Suprapubic skin (tissue), 4 donors: ENCODE measurements at places on chromosomes 11 and 22.

- no peak for DNase-seq
Observed at GRCh38 chr22:36864454-36865215, 3.8 kb downstream of the NCF4 start.

- DNase-seq, result no peak
Observed at GRCh38 chr11:124946735-124947141, 7.3 kb upstream of the CCDC15 start.

- DNase-seq, result no peak
Observed at GRCh38 chr11:73838443-73839122, 38.1 kb downstream of the COA4 start.

DNA sequence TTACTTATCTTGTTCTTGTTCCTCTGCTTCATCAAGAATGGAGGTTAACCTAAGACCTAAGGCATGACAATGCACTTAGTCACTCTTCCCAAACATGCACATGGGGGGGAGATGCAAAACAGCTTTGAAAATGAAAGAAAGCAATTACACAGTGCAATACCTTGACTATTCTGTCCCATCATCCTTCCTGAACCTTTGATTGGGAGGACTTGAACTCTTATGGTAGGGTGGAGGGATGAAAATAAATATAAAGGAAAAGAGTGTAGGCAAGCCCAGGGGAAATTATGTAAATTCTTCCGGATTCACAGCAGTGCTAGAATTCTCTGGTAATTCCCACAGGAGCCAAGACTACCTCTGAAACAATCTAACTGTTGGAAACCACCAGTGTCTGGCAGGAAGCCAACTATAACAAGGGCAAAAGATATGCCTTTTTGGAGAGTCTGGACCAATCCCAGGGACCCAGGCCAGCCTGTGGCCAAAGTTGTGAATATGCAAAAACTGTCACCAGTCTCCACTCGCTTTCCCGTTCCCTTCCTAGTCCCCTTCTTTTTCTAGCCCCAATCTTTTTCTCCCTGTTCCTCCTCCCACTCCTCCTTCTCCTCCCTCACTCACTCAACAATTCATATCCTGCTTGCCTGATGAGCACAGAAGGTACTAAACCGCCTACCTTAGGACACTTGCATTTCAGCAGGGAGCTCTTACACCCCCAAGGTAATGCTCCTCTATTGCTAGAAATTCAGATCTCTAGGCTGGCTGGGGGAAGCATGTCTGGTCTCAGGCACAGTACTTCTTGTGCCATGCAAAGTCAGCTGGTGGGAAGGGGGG lies 2.5 kb upstream of the RCN1 start:
- no peak for DNase-seq

DNA sequence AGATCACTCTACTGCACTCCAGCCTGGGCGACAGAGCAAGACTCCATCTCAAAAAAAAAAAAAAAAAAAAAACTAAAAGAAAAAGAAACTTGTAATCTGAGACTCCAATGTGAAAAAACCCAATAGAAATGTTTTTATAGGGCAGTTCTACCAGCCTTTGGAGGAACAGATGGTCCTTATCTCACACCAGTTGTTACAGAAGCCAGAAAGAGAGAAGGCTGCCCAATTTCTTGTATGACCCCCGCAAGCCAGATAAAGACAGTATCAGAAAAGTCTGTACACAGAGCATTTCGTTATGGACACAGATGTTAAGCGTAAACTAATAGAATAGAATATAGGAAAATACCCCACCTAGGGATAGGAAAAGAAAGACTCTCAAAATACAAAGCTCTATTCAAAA lies 11.3 kb upstream of the TSGA10IP start:
- no peak for DNase-seq

DNA sequence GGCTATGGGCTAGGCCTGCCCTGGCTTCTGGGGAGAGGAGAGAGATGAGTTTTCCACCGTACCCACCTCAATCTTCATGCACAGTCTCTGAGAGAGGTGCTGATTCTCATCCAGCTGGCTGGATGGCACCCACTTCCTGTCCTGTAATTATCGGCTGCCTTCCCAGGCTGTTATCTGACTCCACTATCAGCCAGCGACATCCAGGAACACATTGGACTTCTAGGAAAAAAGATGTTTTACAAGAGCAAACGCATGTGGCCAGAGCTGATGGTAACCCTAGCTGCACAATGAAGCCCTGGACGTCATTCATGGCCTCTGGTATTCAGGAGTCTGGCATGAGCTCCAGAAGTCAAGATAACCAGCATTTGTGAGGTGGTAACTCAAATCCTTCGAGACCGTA lies 137.4 kb downstream of the EHF start:
- DNase-seq, result no peak

DNA sequence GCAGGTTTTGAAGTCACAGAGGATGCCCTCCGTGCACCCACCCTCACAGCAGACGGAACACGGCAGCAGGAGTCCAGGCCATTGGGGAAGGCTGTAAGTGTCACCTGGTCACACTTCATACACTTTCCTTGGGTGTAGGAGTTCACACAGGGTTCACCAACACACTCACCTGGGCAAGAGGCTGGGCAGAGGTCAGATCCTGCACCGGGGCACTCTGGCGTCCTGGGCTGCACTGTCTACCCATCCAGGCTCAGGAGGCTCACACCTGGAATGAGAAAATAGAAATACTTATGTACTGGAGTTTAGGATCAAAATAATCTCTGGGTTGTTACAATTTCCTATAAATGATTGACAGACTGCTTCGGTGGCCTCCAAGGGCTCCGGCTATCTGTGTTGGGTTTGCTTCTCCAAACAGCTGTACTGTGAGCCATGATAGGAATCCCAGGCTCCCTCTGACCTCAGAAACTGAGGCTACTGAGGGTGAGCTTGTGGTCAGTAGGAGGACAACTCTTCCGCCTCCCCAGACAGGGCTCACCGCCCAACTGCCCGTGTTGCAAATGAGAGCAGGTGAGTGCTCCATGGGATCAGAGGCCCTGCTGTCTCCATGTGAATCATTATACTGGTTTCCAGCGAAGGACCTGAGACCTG lies 20.1 kb upstream of the CARS1 start:
- no peak for DNase-seq

- DNase-seq, result no peak
Observed at GRCh38 chr11:30821438-30821965, 235.3 kb upstream of the MPPED2 start.

DNA sequence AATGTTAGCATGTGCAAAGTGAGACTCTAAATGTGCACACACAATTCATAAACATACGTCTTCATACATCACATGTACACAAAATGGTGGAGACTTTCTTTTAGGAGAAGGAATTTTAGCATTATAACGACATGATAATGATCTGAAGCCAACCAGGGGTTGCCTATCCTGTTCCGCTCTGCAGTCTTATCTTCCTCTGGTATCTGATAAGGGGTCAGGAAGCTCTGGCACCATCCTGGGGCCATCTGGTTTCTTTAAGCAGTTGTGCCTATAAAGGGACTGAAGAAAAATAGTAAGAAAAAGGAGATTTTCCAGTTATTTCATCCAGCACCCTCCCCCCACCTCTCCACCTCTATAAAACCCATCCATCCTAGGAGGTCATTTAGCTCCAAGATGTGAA lies 5.8 kb upstream of the NUP50 start:
- no peak for DNase-seq

DNA sequence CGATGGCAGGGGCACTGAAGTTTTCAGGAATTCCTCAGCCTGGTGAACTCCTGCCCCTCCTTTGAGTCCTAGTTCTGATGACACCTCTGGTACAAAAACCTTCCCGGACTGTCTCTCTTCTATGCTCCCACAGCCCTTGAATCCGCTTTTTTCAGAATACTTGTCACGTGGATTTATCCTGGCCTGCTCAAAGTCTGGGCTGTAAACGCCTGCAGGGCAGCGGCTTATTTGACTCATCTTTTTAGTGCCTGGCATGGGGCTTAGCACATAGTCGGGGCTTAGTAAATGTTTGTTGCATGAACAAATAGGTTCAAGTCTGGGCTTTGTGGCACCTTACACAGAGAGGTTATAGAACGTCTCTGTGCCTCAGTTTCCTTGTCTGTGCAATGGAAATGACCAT lies 13.4 kb upstream of the KCNJ11 start:
- no peak for DNase-seq

DNA sequence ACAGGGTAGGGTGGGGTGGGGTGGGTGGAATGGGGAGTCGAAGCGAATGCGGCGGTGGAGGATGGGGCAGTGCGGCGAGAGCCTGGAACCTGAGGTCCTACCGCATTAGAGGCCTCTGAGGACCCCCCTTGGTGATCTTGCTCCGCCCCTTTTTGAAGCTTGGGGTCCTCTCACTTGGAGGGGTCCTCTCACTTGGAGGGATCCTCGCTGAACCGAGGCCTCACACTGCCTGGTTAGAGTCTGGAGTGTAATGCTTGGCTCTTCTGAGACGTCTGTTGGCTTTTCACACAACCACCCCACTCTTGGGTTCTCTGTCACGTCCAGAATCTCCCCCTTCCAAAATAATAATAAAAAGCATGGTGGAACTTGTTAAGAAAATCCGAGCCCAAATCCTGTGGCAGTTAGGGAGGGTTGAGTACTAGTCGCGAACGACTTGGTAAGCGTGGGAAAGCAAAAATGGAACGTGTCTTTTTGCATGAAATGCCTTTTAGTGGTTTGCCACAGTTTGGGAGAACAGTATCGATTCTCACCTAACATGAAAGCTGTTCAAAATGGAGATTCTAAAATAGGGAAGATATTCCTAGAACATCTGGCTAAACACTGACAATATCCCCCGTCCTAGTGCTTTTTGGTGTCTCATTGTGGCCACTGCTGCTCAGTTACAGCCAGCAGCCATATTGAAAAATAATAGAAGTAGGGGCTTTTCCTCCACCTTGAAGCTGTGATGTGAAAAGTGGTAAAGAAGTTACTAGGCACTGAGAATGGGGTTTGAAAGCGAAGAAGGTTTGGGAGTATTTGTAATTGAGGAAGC lies 822 bp downstream of the RBX1 start:
- no peak for DNase-seq

DNA sequence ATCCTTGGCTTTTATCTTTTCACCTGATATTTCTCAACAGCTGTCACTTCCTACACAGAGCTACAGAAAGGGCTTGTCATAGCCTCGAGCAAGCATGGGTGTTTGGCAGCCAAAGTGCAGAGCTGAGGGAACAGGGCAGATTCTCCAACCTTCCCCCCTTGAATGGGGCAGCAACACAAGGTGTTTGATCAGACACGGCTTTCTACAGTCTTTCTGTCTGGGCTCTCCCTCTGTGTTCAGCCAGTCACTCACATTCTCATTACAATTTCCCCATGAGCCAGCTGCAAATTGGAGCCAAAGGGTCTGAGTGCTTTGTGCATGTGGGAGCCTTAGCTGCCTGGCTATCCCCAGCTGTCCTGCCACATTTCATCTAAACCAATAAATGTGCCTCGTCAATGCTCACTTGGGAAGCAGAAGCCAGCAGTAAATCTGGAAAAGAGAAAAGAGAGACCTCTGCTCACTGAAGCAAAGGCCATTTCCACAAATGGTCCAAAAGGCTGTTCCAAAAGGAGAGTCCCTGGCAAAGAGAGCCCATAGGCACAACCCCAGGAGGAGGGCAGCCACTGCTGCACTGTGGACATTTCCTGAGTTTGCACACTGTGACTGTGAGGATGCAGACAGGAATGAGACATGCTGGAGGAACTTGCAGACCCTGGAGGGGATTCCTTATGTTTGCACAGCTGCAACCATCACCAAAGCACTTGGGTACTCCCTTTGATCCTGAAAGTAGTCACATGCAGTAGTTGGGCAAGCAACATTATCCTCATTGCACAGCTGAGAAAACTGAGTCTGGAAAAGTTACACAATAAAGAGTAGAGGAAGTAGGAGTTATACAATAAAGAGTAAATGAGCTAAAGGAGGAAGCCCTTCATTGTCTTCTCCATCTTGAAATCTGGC lies 186.8 kb downstream of the FAM181B start:
- no peak for DNase-seq

DNA sequence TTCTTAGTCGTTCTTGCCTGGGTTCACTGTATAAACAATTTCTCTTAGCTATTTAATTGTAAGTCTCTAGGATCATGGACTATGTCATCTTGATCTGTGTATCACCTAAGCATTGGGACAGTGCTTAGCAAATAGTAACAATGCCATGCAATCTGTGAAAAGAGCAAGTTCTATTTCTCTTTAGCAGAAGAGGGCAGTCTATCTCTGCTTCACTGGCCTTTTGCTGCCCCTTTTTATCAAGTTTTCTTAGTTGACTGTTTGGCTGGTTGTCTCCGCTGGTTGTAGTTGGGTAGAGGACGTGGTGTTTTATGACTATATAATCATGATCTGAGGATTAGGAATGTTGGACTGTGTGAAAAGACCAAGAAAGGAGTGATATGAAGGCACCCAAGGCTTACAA lies 315.0 kb downstream of the JRKL start:
- no peak for DNase-seq

- peak; percentile 86 for DNase-seq
Observed at GRCh38 chr11:58573451-58574104, 2.1 kb downstream of the LPXN start.

- no peak for DNase-seq
Observed at GRCh38 chr11:6012035-6012668, 5.4 kb upstream of the OR56A4 start.

GRCh38 chr11:67482275-67482826 lies 475 bp upstream of the AIP start:
- DNase-seq, result no peak

DNA sequence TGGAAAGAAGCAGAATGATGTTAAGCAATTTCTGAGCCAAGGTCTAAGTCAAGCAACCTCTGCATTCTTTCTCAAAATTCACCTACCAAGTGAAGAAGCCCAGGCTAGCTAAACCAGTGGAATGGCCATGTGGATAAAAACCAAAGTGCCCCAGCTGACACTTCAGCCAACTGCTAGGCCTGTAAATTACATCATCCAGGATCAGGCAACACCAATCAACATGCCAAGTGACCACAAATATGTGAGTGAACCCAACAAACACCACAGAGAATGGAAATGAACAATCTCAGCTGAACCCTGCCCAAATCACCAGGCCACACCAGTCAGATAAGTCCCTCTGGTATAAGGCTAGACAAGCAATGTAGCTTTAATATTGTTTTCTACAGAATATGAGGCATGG lies 25.1 kb upstream of the FJX1 start:
- no peak for DNase-seq

GRCh38 chr11:119878990-119879389 lies 150.0 kb upstream of the NECTIN1 start:
- no peak for DNase-seq

GRCh38 chr22:19995611-19996339 lies 20.8 kb downstream of the ARVCF start:
- DNase-seq, result no peak

DNA sequence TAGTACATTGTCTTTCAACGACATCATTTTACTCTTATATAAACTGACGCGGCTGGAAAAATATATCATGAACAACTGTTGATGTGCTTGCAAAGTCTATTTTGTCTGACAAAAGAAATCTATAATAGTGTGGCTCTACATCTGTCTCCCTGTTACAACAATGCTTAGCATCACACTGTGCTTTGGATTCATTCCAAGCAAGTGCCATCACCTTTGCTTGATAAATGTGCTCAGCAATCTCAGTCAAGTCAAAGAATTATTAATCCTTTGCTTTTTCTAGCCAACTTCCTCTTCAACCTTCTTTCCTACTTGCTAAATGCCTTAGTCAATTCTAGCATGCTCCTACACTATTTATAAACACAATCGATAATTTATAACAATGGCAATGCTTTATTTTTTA lies 140.5 kb downstream of the FCHSD2 start:
- DNase-seq, result no peak
